ENCODE measurements at places on chromosomes 2 and 18.

DNA sequence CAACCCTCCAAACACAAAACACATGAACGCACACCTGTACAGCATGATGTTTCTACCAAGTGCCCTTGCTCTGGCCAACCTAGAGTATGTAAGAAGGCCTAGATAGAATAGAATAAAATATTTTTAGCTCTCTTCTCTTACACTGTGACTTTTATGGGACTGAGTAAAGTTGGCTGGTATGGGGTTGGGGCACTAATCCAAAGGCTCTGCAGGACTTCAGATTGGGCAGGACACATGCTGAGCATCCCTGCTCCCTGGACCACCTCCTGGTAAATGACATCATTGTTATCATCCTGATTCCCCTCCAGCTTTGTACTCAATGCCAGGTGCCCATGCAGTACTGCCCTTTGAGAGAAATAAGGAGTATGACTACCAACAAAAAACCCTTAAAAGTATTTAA lies 322.2 kb downstream of the SLC8A1 start:
- DNase-seq: no peak

GRCh38 chr2:42598656-42599055 lies 30.2 kb downstream of the MTA3 start:
- DNase-seq: no peak

DNA sequence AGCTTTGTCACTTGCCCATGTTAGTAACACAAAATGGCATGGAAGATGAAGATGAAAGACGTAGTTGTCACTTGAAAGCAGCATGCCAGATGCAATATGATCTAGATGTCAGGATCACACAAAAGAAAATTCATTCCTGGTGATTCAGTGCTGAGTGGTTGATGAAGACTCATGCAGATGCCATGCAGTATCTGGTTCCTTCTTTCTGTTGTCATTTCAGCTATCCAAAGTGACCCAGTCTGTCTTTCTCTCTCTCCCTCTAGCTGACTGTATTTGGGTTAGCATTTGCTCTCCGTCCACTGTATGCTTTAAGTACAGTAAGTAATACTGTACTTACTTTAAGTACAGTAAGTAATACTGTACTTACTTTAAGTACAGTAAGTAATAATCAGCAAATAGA lies 50.4 kb downstream of the TTN start:
- DNase-seq: no peak

GRCh38 chr18:80246445-80247392 lies 595 bp downstream of the PARD6G start:
- no peak for DNase-seq

DNA sequence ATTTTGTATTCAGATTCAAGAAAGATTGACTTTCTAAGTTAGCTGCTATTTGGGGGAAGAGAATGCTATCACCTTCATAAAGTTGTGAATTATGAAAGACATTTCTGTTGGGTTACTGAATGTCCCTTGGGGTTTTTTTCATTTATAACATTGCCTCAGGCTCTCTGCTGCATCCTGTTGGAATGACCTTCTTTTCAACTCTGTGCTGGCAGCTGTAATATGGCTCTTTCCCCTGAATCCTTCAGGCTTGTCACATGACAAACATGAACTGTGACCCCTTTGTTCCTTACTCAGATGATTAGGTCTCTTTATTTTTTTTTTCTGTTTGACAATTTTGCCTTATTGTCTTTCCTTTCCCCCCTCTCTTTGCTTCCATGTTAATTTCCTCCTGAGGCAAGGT lies 159.8 kb downstream of the TAF4B start:
- DNase-seq: peak; percentile 31

- no peak for DNase-seq
Measured at GRCh38 chr2:171325886-171326585, 107.8 kb downstream of the METTL8 start.

- DNase-seq: no peak
Measured at GRCh38 chr2:226702376-226702775, 97.2 kb downstream of the IRS1 start.

DNA sequence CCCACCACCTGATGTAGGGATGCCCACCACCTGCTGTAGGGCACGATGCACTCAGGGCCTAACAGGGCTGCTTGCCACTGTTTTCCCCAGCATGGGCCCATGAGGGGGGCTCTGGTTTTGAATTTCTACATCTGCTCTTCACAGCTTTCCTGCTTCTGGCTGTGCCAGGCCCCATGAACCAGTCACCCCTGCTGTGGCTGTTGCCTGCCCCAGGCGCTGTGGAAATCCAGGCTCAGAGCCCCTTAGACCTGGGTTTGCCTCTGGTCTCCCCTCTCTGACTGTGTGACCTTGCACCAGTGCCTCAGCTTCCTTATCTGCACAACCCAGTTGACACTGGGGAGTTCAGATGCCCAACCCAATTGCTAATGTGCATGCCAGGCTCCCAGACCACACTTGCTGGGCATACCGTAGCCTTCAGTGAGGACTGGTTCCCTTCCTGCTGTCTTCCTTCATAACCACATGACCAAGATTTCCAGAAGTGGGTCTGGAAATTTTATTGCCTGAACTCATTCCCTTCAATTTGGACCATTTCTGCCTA lies 6.0 kb upstream of the MLPH start:
- DNase-seq: no peak

DNA sequence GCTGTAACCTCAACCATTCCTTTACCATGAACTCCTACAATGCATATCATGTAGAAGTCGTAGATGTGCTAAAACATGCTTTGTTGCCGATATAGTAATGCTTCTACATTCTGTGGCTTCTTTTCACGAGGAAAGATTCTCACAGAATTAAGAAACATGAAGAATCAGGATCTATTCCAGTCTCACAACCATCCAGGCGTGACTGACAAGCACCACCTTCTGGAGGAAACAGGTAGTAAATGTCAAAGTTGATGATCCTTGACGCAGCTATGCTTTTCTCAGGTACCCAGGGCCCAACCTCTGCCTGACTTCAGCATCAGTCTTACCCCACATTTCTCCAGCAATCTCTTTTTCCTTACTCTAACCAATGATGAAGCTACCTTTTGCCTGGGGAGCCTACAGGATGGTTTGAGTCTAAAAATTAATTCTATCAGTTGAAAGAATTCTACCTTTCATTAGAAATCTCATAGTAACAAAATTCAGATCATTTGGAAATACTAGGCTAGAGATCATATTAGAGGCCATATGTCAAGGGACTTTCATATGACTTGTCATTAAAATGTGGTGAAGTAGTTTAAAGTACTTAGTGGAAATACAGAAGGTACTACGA lies 123.3 kb upstream of the RND3 start:
- peak; percentile 44 for DNase-seq

GRCh38 chr2:177541258-177541991 lies 148.9 kb downstream of the AGPS start:
- DNase-seq: no peak

GRCh38 chr2:13539296-13539695 lies 822.6 kb downstream of the TRIB2 start:
- DNase-seq: no peak

GRCh38 chr18:47260120-47260923 lies 8.9 kb upstream of the SKOR2 start:
- DNase-seq: no peak

DNA sequence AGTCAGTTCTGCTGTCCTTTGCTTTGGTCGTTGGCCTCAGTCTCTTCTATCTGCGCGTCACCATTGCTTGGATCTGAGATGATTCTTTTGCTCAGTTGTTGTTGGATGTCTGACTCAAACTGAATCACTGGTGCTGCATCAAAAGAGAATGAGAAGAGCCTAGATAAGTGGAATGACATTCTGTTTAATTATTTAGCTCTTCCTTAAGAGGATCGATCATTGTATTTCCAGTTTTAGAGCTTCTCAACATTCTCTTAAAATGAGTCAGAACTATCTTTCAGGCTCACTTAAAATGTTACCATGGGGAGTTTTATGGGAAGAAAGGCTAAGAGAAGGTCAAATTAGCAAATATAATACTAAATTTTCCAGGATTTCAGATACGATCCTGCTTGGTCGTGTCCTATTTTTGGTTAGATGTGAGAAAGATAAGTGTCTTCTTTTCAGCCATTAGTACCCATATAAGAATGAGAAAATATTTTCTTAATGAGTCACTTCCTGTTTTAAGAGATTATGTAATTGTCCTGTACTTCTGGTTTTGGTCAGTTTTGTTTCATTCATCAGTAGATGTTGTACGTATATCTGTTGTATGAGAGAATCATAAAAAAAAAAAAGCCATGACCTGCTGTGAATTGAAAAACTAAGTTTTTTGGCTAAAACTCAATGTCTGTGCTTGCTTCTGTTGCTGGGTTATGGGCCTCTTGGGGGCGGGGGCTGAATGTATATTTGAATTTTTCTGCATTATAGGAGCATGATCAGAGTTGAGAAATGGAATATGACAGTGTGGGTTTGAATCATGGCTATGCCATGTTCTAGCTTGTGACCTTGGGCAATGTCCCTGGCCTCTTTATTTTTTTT lies 31.6 kb upstream of the CASP10 start:
- peak; percentile 79 for DNase-seq

DNA sequence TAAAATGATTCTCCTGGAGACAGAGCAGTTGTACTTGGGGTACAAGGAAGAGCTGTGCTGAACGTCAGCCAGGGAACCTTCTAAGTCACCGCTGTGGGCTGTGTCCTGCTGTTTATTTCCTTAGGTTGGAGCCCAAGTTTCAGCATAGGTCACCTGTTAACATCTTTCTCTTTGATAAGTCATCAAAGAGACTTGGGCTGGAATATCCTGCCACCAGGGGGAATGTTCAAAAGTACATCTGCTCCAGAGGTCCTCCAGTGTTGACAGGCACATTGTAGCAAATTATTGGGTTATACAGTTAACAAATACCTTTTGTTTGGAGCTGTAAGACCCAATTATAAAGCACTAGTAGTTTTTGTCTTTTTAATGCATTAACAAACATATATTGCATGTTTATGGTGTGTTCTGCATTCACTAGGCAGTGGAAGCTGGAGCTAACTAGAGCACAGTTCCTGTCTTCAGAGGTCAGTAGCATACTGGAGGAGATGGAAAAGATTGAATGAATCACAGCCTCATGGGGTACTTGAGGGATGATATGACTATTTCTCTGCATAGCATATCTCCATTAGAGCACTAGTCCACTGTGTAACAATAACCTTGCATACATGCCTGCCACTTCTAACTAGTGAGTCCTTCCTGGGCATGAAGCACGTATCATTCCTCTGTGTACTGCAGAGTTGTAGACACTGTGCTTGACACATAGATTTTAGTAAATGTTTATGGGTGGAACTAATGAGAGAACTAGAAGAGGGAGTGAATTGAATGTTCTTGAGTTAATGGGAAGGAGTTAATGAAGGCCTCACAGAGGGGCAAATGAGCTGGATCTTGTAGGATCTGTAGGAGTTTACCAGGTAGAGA lies 182.1 kb downstream of the AGAP1 start:
- DNase-seq: no peak

DNA sequence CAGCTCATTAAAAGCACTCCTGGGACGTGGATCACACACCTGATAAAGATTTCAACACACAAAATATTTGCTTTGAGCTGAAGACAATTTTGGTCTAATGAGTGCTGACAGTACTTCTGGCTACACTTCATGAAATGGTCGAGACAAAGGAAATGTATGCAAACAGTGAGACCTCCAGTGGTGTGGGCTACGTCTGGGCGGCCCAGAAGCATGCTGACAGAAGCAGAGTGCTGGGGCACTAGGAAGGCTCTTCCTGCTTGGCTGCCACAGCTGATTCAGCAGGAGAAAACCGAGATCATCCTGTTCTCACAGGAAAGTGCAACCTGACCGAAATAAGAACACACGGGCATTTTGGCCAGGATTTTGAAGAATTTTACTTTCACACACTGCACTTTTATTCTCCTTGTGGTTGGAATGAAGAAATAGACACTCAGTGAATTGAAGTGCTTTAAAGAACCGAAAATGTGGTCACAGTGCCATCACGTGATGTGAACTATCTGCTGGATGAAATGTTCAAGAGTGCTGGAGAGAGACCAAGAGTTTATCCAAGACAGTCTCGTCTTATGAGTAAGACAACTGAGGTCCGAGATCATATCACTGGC lies 149.5 kb downstream of the CCBE1 start:
- DNase-seq: peak; percentile 73

DNA sequence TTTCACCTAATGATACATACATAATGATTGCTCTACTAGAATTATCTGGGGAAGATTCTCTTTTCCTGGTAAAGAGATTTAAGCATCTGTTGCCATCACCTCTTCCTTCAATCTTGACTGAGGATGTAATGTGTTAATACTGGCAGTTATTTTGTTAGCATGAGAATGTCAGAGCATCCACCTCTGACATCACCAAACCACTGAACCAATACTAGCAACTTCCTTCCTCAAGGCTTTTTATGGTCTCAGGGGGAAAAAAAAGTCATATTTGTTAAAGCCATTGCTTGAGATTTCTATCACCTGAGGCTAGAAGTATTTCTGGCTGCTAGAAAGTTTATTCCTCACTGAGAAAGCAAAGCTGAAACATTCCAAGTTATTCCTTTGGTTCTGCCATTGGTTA lies 48.5 kb downstream of the DSEL start:
- DNase-seq: no peak

- DNase-seq: no peak
Measured at GRCh38 chr2:193556766-193557470, 1362.2 kb upstream of the TMEFF2 start.

GRCh38 chr2:60442608-60443007 lies 110.8 kb downstream of the BCL11A start:
- DNase-seq: no peak

GRCh38 chr2:157672129-157672528 lies 43.5 kb upstream of the ACVR1C start:
- no peak for DNase-seq

DNA sequence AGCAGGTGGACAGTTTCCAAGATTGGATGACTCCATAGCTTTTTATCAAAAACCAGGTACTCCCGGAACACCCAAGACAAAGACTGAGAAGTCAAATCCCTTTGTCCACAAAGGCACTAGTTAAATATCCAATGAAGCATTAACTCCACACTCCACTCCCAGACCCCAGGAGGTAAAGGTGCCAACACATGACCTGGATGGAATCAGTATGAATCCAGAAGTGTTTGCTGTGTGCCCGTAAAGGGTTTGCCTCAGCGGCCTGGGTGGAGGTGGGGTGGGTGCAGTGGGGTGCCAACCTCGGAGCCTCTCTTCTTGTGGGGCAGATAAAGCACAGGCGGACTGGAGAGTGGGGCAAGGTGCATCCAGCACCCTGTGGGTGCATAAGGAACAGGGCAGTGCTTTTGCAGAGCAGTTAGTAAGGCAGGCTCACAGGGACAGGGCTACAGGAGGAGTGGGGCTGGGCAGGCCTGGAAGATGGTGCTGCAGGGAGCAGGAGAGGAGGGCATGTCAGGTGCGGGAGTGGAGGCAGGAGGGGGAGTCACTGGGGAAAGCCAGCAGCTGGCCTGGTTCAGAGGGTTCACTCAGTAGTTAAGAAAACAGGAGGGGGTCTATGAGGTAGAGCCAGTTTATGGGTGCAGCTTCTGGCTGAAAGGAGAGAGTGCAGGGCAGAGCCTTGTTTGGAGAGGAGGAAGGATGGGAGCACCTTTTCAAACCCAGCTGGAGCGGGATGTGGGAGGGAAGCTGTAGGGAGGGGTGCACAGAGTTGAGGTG lies 208.4 kb upstream of the SMAD2 start:
- no peak for DNase-seq

GRCh38 chr18:13014818-13015217 lies 23.7 kb downstream of the CEP192 start:
- DNase-seq: no peak

- DNase-seq: no peak
Measured at GRCh38 chr2:128416109-128416785, 97.6 kb upstream of the HS6ST1 start.
